NCI-H1048 (cell line): ENCODE measurements at places on chromosomes 16 and 17.

GRCh38 chr16:54582631-54583250 lies 296.2 kb upstream of the IRX3 start:
- DNase-seq: no peak

DNA sequence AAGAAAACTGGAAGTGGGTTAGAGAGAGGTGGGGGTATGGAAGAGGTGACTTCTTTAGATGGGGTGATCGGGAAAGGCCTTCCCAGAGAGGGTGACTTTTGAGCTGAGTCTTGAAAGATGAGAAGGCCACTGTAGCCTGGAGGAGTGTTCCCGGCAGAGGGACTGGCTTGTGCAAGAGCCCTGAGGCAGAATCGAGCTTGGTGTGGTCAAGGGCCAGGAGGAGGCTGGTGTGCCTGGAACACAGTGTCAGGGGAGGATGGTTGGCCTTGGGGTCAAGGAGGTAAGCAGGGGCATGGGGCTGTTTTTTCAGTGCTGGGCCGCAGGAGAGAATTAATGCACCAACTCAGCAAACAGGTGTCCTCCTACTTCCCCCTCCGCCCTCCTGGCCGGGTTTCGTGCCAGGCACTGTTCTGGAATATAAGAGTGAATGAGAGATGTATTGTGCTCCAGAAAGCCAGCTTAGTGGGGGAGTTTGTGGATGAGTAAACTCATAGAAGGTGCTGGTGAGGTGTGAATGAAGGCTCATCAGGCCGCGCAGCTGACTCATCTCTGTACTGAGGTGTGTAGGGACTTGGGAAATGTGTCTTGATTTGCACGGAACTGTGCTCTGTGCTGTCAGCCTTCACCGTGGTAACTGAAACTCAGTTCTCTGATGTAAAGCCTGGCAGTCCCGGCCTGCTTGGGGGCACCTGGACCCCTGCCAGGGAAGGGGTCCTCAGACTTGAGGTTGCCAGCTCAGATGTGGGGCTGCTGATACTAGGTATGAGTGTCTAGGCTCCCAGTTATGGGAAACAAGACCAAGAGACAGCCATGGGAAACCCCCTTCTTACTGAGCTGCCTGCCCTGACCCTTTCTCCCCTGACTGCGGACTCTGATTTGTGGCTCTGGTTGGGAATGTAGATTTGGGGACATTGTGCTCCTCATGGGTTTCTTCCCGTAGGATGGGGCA lies 15.3 kb downstream of the KSR1 start:
- no peak for DNase-seq

DNA sequence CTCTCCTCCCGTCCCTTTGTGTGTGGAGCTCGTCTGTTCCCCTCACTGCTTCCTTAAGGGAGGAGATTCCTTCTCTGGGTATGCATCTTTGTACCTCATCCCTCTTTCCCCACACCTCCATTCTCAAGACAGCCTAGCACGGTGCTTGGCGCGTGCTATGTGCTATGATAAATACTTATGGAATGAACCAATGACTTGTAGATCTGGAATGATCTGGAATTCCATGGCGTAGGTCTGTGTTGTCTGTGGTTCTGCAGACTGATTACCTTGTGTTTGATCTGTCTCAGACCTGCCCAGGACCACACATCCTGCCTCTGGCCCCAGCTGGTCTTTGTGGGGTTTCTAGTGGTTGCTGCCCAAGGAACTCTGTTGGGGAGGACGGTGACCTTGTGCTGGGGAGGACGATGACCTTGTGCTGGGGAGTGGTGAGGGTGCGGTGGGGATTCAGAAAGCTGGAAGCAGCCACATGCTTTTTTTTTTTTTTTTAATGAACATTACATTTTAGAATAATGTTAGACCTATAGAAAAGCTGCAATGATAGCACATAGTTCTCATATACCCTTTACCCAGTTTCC lies 33.5 kb upstream of the ETV4 start:
- no peak for DNase-seq

DNA sequence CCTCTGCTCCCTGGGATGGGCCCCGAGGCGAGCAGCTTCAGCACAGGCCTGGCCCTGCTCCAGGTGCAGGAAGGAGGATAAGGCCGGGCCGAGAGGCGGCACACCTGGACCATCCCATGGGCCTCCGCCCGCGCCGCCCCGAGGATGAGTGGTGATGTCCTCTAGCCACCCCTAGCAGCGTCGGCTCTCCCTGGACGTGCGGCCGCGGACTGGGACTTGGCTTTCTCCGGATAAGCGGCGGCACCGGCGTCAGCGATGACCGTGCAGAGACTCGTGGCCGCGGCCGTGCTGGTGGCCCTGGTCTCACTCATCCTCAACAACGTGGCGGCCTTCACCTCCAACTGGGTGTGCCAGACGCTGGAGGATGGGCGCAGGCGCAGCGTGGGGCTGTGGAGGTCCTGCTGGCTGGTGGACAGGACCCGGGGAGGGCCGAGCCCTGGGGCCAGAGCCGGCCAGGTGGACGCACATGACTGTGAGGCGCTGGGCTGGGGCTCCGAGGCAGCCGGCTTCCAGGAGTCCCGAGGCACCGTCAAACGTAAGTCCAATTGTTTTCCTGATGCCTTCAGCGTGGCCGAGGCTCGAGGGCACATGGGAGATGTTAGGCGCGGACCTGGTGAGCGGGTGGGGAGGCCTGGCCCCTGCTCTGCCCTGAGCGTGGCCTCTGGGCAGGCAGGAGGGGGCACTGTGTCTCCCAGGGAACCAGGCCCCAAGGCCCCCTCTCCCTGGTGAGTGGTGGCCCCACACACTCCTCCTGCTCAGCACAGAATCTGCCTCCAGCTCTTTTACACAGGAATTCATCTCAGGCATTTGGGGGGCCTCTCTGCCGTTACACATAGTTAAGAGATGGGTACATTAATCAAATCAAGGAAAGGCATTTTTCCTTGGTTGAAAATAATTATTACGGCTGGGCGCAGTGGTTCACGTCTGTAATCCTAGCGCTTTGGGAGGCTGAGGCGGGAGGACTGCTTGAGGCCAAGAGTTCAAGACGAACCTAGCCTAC lies 855 bp downstream of the TMEM204 start:
- no peak for DNase-seq

- peak; percentile 38 for DNase-seq
Measured at GRCh38 chr17:81553616-81554181, 1.5 kb upstream of the FAAP100 start.

- DNase-seq: no peak
Measured at GRCh38 chr17:78168903-78169793, 767 bp downstream of the SYNGR2 start.

GRCh38 chr17:29451121-29451742 lies 61.1 kb downstream of the TAOK1 start:
- DNase-seq: no peak

- DNase-seq: no peak
Measured at GRCh38 chr16:11743308-11744074, 834 bp upstream of the TXNDC11 start.

DNA sequence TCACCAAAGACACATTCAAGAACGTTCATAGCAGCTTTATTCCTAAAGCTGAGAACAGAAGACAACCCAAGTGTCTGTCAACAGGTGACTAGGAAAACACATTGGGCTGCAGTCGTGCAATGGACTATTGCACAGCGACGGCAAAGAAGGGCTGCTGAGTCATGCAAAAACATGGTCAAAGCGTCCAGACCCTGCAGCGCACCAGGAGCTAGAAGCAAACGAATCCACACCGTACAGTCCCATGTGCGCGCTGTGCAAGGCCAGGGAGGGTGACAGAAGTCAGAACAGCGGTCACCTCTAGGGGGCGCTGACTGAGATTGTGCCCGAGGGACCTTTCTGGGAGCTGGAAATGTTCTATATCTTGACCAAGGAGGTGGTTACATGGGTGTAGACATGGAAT lies 266.4 kb downstream of the MAF start:
- no peak for DNase-seq

DNA sequence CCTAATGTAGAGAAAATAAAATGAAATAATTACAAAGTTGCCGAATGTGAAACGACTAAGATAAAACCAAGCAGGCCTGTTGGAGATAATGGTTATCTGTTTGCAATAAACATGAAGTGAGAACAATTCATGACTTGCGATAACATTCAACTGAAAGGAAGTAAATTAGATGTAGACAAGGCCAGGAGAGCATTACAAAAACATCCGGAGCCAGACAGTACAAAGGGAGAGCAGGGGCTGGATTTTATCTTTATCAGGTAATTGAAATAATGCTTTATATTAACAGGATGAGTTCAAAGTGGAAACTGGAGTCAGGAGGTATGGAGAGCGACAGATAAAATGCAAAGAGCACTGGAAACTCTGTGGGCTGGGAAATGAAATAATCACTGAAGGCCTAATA lies 265.6 kb upstream of the GOT2 start:
- no peak for DNase-seq

DNA sequence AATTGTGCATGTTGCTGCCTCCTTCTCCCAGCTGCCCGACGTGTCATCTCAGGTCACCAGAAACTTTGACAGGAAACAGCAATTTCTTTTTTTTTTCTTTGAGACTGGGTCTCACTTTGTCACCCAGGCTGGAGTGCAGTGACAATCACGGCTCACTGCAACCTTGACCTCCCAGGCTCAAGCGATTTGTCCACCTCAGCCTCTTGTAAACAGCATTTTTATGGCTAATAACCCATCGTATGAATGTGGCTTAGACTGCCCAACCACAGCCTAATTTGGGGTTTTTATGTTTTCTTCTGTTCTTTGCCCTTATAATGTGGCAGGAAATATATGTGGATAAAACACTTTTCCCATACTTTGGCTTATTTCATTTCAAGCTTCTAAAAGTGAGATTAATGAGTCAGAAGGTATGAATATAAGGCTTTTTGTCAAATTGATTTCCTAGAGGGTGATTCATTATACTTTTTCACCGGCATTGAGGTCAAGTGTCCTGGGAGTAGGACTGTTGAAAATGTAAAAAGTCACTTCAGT lies 31.0 kb upstream of the SLC5A10 start:
- no peak for DNase-seq

GRCh38 chr17:8055851-8056231 lies 17.0 kb downstream of the ALOX15B start:
- DNase-seq: no peak

DNA sequence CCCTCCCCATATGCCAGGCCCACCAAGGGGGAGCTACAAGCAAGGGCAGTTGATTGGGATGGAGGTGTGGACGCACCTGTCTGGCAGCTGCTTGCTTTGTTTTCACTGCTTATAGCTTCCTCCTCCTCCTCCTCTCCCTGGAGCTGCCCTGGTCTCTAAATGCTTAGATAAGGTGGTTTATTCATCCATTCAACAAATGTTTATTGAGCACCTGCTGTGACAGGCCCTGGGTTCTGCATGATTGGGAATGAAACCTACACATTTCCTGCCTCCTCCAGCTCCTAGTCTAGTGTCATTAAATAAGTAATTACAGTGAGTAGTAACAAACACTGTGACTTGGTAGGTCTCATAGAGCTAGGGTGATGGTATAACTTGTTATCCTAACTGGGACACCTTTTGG lies 17.4 kb upstream of the MAP3K14 start:
- no peak for DNase-seq

- no peak for DNase-seq
Measured at GRCh38 chr17:33342025-33342424, 48.9 kb upstream of the ASIC2 start.

GRCh38 chr16:50266337-50267091 lies at the start of gene ADCY7:
TSS of gene ADCY7 (plus strand) at chr16:50266551. CDS start at chr16:50288180, 21,629 bp downstream.
- DNase-seq: no peak

DNA sequence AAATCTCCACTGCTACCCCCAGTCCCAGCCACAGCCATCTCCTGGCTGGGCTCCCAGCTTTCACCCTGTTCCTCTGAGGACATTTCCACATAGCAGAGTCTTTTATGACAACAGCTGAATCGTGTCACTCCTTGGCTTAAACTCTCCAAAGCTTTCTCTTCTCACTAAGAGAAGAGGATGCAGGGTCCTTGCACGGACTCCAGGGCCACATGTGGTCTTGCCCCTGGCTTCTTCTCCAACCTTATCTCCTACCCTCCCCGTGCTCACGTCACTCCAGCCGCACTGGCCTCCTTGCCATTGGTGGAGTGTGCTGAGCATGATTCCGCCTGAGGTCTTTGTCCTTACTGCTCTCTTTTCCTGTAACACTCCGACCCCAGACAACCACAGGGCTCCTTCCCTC lies 39.9 kb upstream of the CCDC182 start:
- DNase-seq: no peak

- DNase-seq: no peak
Measured at GRCh38 chr16:11692171-11692570, 23.9 kb downstream of the SNN start.

DNA sequence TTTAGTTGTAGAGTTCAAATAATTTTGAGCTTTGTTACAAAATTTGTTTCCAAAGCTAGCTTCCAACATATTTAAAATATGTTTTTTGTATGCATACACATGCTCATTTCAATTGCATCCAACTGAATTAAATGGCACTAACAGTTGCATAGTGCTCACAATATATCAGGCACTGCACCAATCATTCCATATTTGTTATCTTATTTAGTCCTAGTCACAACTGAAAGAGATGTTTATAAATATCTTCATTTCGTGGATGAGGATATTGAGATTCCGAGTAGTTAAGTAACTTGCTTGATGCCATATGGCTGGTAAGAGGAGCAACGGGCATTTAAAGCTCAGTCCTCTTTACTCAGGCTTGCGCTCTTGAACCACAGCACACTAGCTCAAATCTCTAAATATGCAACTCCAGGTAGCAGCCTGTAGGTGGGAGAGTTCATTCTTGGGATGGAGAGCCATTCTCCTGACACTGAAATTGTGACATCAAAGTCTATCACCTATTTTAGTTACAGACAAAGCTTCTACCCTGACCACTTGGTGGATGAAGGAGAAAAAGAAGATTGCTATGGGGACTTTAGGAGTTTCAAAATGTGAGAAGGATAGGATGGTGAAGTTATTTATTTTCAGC lies 118.0 kb upstream of the CA10 start:
- DNase-seq: no peak

DNA sequence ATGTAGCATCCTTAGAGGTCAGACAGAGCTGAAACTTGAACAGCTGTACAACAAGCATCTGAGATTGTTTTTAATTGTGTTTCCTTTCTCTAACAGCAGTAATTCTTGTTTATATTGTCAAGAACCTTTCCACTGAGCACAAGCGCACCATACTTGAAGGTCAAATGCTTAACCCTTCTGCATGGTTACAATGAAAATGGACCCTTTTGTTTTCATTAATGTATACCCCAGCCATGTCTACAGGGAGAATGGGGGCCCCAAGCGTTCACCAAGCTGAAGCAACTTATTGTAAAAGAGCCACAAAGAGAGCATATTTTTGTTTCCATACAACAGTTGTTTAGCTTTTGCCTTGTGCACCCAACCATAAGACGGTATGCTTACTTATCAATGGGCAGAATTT lies 210.8 kb downstream of the FTO start:
- no peak for DNase-seq

DNA sequence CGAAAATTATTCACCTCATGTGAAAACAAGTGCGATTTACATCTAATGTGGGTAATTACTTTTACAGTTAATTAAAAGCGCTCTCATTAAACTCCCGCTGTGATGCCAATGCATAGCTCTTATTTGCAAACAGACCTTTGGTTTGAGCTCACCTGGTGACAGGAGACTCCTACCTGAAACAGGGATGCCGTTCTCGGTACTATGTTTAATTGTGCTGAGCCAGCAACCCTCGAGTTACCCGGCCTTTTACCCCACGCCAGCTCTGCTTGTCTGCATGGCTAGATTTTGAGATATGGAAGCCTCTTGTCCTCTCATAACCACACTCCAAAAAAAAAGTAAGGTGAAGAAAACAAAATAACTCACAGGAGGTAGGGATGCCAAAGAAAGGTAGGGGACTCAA lies 690.4 kb upstream of the RBFOX1 start:
- no peak for DNase-seq
